HCEC 1CT (cell line): ENCODE measurements at places on chromosomes 13 and 19.

DNA sequence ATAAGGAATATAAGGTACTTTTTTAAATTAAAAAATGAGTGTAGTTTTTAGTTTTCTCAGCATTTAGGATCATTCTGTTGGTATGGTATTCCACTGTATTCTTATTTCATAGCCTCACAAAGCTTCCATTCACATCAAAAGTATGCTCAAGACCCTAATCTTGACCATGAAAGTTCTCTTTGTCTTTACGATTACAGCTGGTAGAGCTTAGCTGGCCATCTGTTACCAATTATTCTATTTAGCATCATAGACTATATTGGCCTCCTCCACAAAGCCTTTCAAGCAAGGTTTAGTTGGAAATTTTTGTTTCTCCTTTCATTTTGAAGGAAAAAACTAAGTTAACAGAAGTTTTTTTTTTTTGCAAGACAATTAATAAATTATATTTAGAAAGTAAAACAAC lies 245.1 kb downstream of the KCTD12 start:
- DNase-seq = no peak

GRCh38 chr19:10517760-10518443 lies 655 bp upstream of the S1PR5 start:
- peak; percentile 7 for DNase-seq

DNA sequence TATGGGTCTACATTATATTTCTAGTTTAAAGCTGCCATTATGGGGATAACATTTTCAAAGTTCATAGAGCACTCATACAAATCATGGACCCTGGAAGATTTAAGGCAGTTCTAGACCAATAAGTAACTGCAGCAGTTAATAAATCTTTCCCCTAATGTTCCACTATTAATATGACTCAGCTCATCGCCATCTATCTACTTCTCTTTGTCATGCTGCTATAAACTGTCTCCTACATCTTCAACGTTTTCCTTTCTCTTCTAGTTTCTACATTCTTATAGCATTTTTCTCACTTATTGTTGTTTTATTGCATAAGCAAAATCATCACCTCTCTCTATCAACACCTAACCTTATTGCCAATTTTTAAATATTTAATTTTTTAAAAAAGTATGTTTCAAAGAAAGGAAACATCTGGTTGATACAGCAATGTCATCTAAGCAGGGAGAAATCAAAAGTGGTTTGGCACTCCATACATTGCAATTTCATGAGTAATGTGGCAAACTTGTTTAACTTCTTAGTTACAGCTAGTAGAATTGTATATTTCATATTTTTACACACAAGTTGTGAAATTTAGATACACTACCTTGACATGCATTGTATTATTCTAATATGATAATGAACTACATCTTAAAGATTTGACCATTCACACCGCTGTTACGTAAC lies 1500.4 kb upstream of the MIR17HG start:
- DNase-seq = peak; percentile 34

- no peak for DNase-seq
These were observed 18.9 kb downstream of the FAM187B start for GRCh38 chr19:35209646-35210045.

- DNase-seq = no peak
These were observed 4.0 kb downstream of the KLF16 start for GRCh38 chr19:1859331-1859781.

- no peak for DNase-seq
These were observed 240.6 kb upstream of the ZNF507 start for GRCh38 chr19:32104850-32105235.
